ENCODE measurements at places on chromosomes 3 and 15.

- no peak for DNase-seq
Measured at GRCh38 chr3:183018421-183019192, 38.3 kb upstream of the DCUN1D1 start.

DNA sequence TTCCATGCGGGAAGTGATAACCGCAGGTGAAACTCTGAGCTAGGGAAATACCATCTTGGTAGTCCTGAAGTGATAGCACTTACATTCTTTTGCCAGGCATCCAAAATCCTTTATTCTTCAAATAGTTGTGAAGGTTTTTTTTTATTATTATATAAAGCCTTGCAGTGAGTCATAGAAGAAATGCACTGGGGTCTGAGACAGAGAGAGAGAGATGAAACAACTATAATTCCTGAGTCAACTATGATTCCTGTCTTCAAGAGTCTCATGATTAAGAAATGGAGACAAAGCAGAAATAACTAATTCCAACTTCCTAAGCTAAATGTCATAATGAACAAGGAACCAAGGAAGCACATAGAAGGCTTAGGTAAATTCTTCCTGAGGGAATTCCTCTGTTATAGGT lies 495.6 kb downstream of the LPP start:
- DNase-seq, result no peak

- DNase-seq, result peak; percentile 47
Measured at GRCh38 chr3:129045675-129046036, 14.9 kb upstream of the GP9 start.

DNA sequence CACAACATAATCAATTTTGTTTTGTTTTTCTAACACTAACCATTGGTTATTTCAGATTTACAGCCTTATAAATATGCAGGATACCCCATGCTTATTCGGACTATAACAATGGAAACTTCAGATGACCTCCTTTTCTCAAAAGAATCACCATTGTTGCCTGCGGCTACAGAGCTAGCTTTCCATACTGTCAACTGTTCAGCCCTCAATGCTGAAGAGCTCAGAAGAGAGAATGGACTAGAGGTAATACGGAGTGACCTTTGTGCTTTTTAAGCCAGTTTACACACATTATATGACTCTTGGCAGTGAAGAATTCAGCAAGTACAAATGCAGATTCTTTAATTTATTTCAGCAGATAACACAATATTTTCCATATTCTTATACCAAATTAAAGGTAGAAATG lies 81.8 kb downstream of the DNAJC13 start:
- DNase-seq, result no peak

GRCh38 chr15:71683411-71684274 lies 126.7 kb upstream of the NR2E3 start:
- no peak for DNase-seq
